CD4-positive, alpha-beta T cell treated with Interferon gamma for 1 hour (primary cell): ENCODE measurements at places on chromosomes 12 and 14.

- DNase-seq = no peak
These were observed 66.0 kb downstream of the FLRT2 start for GRCh38 chr14:85595981-85596380.

- no peak for DNase-seq
These were observed 98.4 kb downstream of the CCDC60 start for GRCh38 chr12:119432949-119433348.

GRCh38 chr12:91239481-91239880 is 56.9 kb upstream of the DCN start:
- no peak for DNase-seq

DNA sequence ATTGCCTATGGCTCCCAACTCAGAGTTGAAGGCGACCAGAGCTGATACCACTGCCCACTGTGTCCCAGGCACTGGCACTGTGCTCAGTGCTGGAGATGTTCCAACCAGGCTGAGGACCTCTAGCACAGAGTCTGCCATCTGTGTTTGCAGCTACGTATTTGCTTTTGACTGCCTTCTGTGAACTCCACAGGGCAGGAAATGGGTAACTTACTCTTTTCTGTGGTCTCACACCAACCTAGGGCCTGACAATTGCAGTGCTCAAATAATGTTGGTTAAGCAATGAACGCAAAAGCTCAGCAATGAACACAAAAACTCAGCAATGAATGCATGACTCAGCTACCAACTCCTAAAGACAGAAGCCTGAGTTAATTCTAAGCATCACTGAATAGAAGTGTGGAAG is 202.8 kb downstream of the NUAK1 start:
- no peak for DNase-seq

DNA sequence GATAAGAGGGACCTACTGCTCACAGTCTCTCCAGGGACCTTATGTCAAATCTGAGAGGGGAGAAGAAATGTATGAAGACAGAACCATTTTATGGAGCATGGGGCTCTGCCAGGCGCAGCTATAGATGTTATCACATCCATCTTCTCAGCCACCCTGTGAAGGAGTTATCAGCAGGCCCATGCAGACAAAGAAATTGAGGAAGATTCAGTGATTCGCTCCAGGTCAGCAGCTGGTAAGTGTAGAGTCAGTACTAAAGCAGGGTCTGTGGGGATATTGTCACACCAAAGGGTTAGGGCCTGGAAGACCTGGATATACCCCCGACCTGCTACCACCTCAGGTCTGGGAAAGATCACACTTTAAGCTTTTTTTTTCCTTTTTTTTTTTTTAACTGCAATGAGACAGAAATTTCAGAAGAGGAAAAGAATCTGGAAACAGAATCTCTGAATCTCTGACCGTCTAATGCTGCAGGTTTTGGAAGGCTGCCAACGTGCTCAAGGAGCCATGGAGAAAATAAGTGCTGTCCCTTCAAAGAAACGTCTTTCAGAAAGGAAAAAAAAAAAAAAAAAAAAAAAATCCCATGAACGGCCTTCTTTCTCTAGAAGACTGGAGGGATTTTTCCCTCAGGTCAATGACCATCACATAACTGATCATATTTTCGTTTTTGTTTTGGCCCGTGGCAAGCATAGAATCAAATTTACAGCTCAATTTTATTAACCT is 73.3 kb upstream of the PLEKHG7 start:
- no peak for DNase-seq

DNA sequence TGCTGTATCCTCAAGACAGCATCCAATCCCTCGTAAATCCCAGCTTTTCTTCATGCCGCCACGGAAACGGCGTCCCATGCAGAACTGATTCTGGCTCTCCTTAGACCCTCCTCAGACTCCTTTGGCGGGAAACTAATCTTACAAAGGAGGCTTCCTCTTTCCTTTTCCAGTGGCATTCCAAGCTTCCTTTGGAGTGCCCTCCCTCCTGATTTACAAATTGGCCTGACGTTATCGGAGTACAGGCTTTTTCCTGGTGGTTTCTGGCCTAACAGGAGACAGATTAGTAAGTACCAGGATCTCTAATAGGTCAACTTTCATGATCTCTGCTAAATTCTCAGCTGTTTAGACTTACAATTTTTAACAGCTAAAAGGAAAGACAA is 1.3 kb upstream of the ZDHHC17 start:
- no peak for DNase-seq

- no peak for DNase-seq
These were observed 265.8 kb upstream of the FLRT2 start for GRCh38 chr14:85263916-85264675.

GRCh38 chr14:35342489-35343010 is 50.4 kb downstream of the PSMA6 start:
- no peak for DNase-seq

GRCh38 chr14:70759398-70759797 is 49.9 kb downstream of the MAP3K9 start:
- DNase-seq = no peak

- no peak for DNase-seq
These were observed 2.6 kb downstream of the GNB3 start for GRCh38 chr12:6843118-6843902.

GRCh38 chr12:130186651-130187268 is 24.5 kb downstream of the FZD10 start:
- no peak for DNase-seq
